ENCODE measurements at places on chromosomes 2 and 18.
A peak's percentile ranks its signal among the peaks of the same experiment; 100 is the strongest.

- no peak for DNase-seq
Measured at GRCh38 chr2:36452260-36452659, 96.7 kb downstream of the CRIM1 start.

DNA sequence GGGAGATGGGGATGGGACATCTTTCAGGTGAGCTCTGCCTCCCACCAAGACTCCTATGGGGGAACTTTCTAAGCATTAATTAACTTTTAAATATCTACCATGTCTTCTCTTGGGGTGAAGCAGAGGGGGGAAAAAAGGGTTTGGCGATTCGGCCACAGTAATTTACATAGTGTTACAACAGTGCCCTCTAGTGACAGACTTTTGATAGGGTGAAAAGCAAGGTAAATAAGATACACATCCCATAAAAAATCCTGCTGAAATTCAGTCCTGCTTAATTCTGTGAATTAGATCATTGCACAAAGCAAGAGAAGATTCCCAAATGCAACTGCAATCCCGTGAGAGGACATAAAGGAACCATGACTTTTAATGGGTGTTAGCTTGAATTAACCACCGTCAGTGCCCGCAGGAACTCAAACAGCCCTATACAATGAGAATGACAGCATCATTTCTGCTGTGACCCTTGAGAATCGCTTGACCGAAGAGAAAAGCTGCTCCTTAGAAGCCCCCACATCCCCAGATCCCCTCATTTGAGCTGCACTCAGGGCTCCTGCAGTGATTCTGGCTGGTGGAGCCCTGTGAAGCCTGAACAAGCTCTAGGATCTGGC is 32.8 kb downstream of the FAM124B start:
- DNase-seq, result no peak

- DNase-seq, result no peak
Measured at GRCh38 chr2:42973726-42974125, 181.3 kb upstream of the HAAO start.

DNA sequence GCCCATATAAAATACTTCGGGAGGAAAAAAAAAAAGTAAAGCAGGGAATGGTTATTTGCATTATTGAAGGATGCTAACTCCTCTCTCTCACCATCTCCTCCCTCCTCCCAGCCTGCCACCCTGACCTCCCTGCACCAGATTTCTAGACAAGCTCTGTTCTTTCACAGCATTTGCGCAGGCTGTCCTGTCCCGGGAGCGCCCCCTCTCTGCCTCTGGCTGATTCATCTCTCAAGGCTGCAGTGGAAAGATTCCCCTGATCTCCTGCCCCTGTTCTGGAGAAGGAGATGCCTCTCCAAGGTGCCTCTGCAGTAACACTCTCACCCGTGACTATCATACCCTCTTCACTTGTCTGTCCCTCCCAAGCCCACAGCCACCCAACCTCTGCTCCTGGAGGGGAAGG is 38.5 kb downstream of the COL4A4 start:
- no peak for DNase-seq

DNA sequence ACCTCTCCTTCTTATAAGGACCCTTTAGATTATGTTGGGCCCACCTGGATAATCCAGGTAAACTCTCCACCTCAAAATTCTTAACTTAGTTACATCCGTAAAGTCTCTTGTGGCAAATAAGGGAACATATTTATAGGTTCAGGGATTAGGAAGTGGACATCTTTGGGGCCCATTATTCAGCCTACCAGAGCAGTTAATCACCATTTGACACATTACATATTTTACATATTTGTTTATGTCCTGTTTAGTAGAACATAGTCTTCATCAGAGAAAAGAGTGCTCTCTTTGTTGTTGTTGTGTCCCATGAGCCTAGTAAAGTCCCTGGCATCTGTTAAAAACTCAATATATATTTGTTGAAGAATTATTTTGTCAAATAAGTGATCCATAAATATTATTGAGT is 134.0 kb upstream of the SPATS2L start:
- DNase-seq, result no peak

- no peak for DNase-seq
Measured at GRCh38 chr2:105538840-105539239, 140.0 kb upstream of the FHL2 start.

GRCh38 chr18:23864624-23865023 is 149.9 kb upstream of the TTC39C start:
- peak; percentile 39 for DNase-seq

- no peak for DNase-seq
Measured at GRCh38 chr2:152309352-152310214, 25.4 kb upstream of the FMNL2 start.

DNA sequence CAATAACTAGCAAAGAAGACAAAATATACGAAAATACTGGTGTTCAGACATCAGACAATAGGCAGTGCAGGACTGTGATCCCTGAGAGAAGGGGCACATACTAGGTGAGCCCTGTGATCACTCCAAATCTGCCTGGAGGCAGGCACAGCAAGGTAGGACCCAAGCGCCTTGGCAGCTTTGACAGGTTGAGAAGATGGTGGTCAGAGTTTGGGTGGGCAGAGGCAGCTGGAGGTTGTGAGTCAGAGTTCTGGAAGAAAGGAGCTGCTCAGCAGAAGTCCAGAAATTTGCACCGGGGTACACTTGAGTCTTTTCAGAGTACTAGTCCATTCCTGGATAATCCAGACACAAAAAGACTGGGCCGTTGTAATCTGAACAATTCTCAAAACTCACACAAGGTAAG is 14.0 kb downstream of the KIF1A start:
- no peak for DNase-seq
